ENCODE measurements at places on chromosomes 7 and 10. TPM values are rescaled to one million over a fixed set of nuclear protein-coding genes. Genes with fewer than 3 reads are reported as not detected.

Gene AKR1B15
- total RNA-seq: 0.56 TPM

Gene CCL26
- total RNA-seq: not detected

Gene AGBL3
- 4.5 TPM for total RNA-seq

DNA sequence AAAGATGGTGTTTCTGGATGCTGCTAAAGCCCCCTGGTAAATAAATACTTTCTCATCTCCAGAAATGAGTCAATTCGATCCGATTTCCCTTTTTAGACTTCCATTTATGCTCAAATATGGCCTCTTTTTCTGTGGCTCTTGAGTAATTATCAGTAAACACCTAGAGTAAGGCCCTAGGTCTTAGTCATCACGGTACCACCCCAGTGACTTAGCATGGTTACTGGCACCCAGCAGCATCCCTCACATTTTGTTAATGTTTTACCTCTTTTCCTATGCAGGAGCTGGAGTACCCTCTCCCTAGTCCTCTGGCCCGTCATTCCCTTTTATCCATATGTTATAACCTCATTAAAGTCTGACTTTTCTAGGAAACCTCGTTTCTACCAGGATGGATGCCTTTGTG, 19.5 kb downstream of the CHN2 start:
- no peaks in the 10 kb centered on the region for H3K4me1 ChIP-seq
- H3K4me3 ChIP-seq: no peak overlapping the region
- H3K27ac ChIP-seq: no peak overlapping the region
- no peak for DNase-seq
- no peaks in the 10 kb centered on the region for H3K36me3 ChIP-seq

- H3K27me3 ChIP-seq: no peaks in the 10 kb centered on the region
- H3K36me3 ChIP-seq: no peaks in the 10 kb centered on the region
- H3K4me3 ChIP-seq: no peak overlapping the region
Measured at GRCh38 chr7:11233871-11234270, 260.2 kb downstream of the PHF14 start.

GRCh38 chr7:29865526-29865925, 59.2 kb downstream of the WIPF3 start:
- H3K4me3 ChIP-seq: no peak overlapping the region
- peak overlapping the region; percentile 20 for H3K27ac ChIP-seq
- no peaks in the 10 kb centered on the region for H3K36me3 ChIP-seq
- DNase-seq: no peak
- H3K4me1 ChIP-seq: peaks cover 17% of the 10 kb centered on the region

- H3K27me3 ChIP-seq: no peaks in the 10 kb centered on the region
- peaks cover 14% of the 10 kb centered on the region for H3K36me3 ChIP-seq
- no peak overlapping the region for H3K27ac ChIP-seq
- H3K4me1 ChIP-seq: no peaks in the 10 kb centered on the region
- no peak overlapping the region for H3K4me3 ChIP-seq
Measured at GRCh38 chr7:102450242-102450641, 14.4 kb downstream of the ALKBH4 start.

Gene OGDHL
- 99.8 TPM for total RNA-seq

DNA sequence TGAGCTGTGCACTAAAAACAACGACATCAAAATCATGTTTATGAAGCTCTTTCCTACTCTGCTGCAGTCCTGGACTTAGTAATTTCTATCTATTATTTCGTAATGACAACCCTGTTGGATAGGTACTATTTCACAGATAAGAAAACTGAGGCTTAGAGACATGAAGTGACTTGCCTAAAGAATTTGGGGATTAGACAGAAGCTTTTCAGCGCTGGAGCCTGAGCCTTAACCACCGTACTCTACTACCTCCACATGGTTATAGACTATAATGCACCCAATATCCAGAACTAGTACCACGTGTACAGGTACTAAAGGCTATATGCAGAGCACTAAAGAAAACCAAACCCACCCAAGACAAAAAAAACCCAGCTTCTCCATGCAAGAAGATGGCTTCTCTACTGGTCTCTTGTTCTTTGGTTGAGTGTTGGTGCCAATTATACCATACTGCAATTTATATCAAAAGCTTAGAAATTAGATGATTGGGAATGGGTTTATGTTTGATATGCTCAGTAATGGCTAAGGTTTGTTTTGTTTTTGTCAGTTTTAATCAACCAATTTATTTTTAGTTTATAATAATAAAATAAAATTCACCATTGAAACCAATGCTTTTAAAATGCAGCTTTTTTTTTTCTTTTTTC, 6.5 kb upstream of the SNX10 start:
- H3K27me3 ChIP-seq: no peaks in the 10 kb centered on the region
- no peaks in the 10 kb centered on the region for H3K36me3 ChIP-seq
- H3K4me3 ChIP-seq: no peak overlapping the region
- H3K27ac ChIP-seq: no peak overlapping the region
- no peak for DNase-seq

GRCh38 chr7:122535086-122535485, 163.8 kb downstream of the RNF133 start:
- no peak for DNase-seq
- no peaks in the 10 kb centered on the region for H3K27me3 ChIP-seq
- H3K4me3 ChIP-seq: no peak overlapping the region

- H3K4me3 ChIP-seq: no peak overlapping the region
- no peaks in the 10 kb centered on the region for H3K27me3 ChIP-seq
- no peak overlapping the region for H3K27ac ChIP-seq
- peaks cover 4% of the 10 kb centered on the region for H3K4me1 ChIP-seq
- no peaks in the 10 kb centered on the region for H3K36me3 ChIP-seq
Measured at GRCh38 chr10:46541017-46541661, 15.3 kb downstream of the GPRIN2 start.
